ENCODE measurements at places on chromosomes 4 and X.

GRCh38 chr4:52659722-52660261 is 691 bp upstream of the USP46 start:
- DNase-seq: no peak

- DNase-seq: no peak
Measured at GRCh38 chr4:114072781-114073180, 93.3 kb upstream of the ARSJ start.

GRCh38 chrX:1506916-1507315 is 30.1 kb downstream of the P2RY8 start:
- no peak for DNase-seq

GRCh38 chr4:26877406-26877805 is 16.8 kb downstream of the STIM2 start:
- DNase-seq: no peak

DNA sequence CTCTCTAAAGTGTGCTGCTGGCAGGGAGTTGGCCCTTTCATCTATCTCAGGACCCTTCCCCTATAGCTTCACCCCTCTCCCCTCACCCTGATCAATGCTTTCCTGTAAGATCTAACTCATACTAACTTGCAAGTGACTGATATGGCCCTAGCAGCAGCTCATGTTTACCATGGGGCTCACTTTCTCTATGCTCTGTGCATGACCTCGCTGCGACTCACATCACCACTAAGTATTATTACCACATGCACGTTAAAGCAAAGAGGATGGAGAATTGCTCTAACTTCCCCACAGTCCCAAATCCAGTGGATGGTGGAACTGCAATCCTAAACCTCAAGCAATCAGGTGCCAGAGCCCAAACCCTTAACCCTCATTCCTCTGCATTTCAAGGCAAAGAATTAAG is 626.6 kb downstream of the MID1IP1 start:
- DNase-seq: no peak

GRCh38 chrX:133353233-133353632 is 62.1 kb downstream of the GPC4 start:
- no peak for DNase-seq

GRCh38 chr4:140777386-140777785 is 21.2 kb upstream of the TBC1D9 start:
- no peak for DNase-seq

DNA sequence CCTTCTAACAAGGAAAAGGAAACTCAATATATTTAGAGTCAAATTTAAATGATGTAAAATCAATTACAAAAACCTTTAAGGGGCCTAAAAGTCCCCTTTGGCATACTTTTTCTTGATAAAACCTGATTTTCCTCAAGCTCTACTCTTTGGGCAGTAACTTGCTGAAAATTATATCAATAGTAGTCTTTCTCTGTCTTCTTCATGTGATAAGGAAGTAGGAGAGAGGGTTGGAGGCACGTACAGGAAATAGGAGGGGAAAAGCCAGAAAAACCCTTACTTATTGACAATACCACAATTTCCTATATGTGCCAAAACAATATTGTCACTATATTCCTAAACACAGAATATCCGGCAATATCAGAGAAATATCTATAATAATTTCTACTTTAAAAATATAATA is 9.6 kb downstream of the RHOH start:
- DNase-seq: no peak

GRCh38 chr4:56051710-56052075 is 102.9 kb downstream of the CEP135 start:
- DNase-seq: no peak

- DNase-seq: no peak
Measured at GRCh38 chrX:10769195-10769594, 148.8 kb upstream of the MID1 start.

- DNase-seq: no peak
Measured at GRCh38 chr4:173367285-173367684, 3.5 kb upstream of the SAP30 start.

DNA sequence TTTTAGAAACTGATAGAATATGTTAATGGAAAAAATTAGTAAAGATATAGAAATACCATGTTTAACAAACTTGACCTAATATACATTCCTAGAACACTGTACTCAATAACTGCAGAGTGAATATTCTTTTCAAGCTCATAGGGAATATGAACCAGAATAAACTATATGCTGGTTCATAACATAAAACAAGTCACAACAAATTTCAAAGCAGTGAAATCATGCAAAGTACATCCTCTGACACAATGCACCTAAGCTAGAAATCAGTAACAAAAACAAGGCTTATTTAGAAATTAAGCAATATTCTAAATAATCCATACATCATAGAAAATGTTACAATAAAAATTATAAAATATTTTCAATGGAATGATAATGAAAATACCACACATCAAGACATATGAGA is 9.2 kb upstream of the SEPSECS start:
- no peak for DNase-seq

- no peak for DNase-seq
Measured at GRCh38 chr4:84497504-84498202, 1.4 kb downstream of the NKX6-1 start.

- DNase-seq: no peak
Measured at GRCh38 chr4:107083-107443, 17.2 kb upstream of the ZNF718 start.

DNA sequence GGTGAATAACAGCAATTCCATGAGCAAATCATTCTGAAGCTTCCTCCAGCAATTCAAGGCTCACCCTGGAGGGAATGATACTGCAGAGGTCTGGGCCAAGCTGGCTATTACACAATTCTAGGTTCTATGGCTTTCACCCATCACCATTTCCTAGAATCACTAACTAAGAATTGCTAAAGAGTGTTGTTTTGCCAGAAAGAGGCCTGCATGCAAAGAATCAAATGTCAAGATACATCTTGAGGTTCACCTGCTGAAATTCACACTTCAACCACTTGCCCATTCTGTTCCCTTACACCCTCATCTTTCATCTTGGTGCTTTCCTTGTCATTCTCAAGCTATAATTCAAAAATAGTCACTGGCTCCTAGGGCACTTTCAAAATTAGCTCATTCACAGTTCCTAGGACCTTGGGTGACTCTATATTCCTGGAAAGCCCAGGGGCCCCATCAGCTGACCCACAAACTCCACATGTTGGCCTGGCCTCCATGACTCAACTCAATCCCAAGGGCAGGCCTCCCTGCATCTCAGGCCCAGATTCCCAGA is 7.0 kb downstream of the APBB2 start:
- no peak for DNase-seq

DNA sequence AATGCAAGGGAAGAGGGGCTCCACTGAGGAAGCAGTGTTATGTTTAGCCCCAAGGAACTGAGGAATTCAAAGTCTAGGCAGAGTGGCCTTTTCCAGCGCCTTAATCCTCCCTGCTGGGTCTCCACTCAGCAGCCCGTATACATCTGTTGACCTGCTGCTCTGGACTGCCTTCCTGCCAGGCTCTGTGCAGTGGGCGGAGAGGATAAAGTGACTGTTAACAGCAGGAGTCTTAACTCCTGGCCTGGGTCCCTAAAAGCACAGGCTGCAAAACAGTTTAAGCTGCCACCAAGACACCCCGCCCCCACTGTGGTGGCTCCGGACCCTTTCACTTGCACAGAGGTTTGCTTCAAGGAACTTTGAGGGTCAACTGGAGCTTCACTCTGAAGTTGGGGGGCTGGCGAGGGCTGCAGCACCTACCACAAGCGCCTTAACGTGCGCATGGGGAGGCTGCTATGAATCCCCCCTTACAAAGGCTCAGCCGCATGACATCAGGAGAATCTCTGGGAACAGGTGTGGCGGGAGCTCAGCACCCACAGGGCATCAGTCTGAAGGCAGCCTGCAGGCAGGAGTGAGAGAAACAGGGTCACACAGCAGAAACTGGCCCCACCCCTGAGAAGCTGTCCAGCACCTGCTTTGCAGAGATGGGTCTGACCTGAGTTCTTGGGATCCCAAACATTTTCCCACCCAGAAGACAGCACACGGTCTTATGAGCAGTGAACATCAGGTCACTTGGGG is 358.2 kb upstream of the GATB start:
- no peak for DNase-seq

GRCh38 chrX:116239944-116240840 is 69.6 kb downstream of the AGTR2 start:
- no peak for DNase-seq

DNA sequence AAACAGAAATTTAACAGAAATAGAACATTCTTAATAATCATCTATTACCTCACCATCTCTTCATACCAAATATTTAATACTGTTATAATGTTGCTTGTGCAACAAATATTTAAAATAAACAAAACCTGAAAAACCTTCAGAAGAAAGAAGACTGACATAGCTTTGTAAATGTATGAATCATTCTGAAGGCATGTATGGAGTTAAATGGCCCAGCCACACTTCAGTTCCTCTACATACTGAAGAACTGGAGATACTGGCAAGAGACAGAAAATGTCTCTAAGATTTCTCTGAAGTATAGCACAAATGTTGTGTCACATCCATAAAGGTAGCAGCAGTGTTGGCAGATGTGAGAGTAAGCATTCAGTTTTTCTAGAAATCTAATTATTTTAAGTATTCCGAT is 275.3 kb upstream of the FGF13 start:
- DNase-seq: no peak

DNA sequence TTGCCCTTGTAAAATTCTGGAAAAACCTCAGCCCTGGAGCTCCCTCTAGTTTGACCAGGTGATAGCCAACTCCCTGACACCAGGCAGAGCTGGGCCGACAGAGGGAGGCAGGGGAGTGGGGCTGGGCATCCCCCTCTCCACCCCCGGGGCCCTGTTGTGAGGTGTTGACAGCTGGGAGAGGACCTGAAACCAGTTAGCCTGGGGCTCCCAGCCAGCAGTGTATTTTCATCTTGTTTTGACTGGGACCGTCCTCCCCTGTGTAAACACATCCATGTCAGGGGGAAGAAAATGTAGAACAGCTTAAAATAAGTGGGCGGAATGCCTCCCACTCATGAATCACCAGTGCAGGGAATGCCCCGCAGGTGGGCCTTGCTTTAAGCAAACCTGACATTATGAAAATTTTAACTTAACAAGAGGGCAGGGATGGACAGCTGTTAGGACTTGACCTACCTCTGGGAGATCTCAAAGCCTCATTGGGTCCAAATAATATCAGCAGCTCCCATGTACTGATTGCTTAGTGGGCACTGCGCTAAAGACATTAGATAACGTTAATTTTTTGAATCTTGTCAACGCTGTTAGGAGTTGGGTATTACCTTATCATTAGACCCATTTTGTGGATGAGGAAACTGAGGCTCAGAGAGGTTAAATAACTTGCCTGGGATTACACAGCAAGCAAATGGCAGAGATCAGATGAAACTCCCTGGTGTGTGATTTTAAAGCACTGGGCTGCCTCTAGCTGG is 45.9 kb downstream of the TSC22D3 start:
- DNase-seq: no peak

- DNase-seq: no peak
Measured at GRCh38 chrX:112734290-112734689, 54.6 kb upstream of the LHFPL1 start.

DNA sequence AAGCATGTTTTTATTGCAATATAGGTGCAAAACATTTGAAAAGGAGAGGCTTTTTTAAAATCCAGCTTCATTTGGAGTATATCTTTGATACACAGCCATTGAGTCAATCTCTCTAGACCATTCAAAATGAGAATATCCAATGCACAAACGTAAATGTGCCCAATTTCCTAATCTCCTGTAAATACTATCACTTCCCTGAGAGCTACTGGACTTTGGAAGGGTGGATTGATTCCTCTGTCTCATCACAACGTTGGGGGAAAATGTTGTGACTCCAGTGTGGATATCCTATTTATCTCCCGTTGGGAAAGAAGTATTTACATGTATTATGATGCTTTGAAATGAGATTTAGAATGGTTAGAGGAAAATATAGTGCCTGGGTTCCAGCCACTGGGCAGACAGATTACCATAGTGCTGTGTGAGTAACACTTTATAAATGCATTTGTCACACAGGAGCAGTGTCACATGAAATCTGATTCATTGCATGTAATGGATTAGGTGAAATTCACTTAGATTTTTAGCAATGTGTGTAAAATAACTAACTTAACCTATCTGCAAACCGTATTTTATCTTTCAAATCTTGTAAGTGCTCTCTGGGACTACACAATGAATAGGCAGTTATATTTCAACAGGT is 64.4 kb upstream of the VCX3A start:
- no peak for DNase-seq

DNA sequence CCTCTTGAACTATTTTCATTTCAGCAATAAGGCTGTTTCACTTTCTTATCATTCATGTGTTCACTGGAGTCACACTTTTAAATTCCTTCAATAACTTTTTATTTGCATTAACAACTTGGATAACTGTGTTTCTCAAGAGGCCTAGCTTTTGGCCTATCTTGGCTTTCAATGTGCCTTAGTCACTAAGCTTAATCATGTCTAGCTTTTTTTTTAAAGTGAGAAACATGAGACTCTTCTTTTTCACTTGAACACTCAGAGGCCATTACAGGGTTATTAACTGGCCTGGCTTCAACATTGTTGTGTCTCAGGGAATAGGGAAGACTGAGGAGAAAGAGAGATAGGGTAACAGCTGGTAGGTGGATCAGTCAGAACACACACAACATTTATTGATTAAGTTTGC is 64.0 kb upstream of the VCX2 start:
- no peak for DNase-seq

DNA sequence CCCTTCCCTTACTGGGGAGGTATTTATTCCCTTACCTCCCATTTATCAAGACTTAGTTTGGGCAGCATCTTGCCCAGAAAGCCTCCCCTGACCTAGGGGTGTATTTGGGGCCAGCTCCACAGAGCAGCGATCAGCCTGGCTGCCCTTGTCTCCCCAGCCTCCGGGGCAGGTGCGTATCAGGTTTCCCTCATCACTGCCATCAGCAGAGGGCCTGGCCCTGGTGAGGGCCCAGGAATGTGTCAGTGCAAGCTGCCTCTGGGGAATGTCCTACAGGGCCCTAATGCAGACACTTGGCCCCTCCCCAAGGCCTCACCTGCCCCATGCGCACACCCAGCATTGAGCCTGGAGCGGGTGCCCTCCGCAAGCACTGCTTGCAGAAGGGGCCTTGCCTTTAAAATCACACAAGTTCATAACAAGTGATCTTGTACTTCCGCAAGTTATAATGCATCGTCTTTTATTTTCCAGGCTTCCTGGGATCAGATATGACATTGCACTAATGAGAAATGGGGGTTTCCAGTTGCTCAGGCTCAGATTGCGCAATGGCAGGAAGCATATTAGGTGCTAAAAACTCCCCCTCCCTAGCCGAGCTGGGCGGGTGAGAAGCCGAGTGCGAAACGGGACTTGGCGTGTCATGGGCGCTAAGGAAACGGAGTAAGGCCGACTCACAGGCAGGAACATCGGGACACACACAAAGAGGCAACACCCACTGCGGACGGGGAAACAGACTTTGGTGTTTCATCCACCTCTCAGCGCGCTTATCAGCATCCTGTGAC is 25.4 kb upstream of the AFAP1 start:
- no peak for DNase-seq

GRCh38 chrX:137032841-137033773 is 688 bp downstream of the GPR101 start:
- no peak for DNase-seq

DNA sequence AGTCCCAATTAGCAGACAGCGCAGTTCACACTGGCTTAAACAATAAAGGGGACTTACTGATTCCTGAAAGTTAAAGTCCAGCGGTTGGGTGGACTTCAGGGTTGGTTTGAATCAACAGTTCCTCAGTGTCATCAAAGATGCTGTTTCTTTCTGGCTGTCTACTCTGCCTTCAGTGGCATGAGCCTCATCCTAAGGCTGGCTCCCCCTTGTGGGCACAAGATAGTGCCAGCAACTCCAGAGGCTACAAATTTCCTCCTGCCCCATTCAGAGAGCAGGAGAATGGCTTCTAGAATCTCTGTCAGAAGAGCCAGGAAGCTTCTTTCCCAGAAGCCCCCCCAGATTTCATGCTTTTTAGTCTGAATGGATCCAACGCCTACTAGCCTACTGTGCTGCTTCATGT is 82.4 kb upstream of the MTM1 start:
- DNase-seq: no peak

GRCh38 chrX:40095583-40096394 is 2.0 kb downstream of the BCOR start:
- no peak for DNase-seq

Data from D721Med (cell line).